H1 (cell line): ENCODE measurements at places on chromosomes 11 and 22. TPM values are rescaled to one million over a fixed set of nuclear protein-coding genes. Genes with fewer than 3 reads are reported as not detected.

CATSPER1 gene
- not detected in 2 replicates for total RNA-seq

BBS1 gene
- total RNA-seq, result 19.1 and 22.1 TPM in 2 replicates

NTM gene
- 20.0 and 23.4 TPM in 2 replicates for total RNA-seq

ST14 gene
- total RNA-seq, result 22.4 and 25.7 TPM in 2 replicates

MGAT3 gene
- total RNA-seq, result 8.5 and 9.2 TPM in 2 replicates

OR10A5 gene
- not detected in 2 replicates for total RNA-seq

SHANK3 gene
- total RNA-seq, result 6.0 and 6.3 TPM in 2 replicates

FKBP2 gene
- 41.7 and 43.2 TPM in 2 replicates for total RNA-seq

LRRC56 gene
- total RNA-seq, result 1.9 and 2.1 TPM in 2 replicates

PEX26 gene
- total RNA-seq, result 46.6 and 49.0 TPM in 2 replicates

RIMBP3C gene
- not detected in 2 replicates for total RNA-seq

OR5A1 gene
- total RNA-seq, result not detected in 2 replicates

C11orf86 gene
- total RNA-seq, result 0.91 and 1.2 TPM in 2 replicates

DNA sequence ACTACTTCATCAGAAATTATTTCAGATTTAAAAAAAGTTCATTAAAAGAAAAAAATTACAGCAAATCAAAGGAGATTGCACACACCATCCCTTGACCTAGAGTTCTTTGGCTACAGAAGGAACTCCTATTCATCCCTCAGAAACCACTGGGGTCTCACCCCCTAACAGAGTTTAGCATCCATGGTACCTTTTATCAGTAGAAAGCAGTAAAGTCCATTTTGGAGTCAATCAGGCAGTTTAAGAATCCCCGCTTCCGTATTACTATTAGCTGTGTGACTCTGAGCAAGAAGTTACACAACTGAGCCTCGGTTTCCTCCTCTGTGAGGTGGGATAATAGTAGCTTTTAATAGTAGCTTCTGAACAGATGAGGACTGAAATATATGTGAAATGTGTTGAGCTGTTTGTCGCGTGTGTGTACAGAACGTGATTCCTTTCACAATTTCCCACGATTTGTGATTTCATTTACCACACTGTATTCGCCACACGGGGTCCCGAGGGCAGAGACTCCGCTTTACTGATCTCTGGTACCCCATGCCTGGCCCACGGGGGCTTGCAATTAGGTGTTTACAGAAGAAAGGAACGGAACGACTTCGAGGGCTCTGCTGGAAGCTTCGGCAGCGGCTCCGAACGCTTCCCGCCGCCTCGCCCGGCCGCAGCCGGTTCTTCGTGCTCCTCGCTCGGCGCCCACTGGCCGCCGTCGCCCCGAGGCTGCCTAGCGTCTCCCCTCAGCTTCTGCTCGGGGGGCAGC, 72.5 kb upstream of the ZBED5 start:
- DNase-seq, result no peak

DNA sequence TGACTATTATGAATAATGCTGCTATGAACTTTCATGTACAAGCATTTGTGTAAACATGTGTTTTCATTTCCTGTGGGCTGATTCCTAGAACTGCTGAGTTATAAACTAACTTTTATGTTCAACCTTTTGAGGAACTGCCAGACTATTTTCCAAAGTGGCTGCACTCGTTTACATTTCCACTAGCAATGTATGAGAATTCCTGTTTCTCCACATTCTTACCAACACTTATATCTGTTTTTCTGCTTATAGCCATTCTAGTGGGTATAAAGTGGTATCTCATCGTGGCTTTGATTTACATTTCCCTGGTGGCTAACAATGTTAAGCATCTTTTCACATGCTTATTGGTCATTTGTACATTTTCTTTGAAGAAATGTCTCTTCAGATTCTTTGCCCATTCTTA, 35.2 kb upstream of the SCUBE2 start:
- no peak for DNase-seq

- DNase-seq, result no peak
Measured at GRCh38 chr11:30719371-30719770, 133.2 kb upstream of the MPPED2 start.

DNA sequence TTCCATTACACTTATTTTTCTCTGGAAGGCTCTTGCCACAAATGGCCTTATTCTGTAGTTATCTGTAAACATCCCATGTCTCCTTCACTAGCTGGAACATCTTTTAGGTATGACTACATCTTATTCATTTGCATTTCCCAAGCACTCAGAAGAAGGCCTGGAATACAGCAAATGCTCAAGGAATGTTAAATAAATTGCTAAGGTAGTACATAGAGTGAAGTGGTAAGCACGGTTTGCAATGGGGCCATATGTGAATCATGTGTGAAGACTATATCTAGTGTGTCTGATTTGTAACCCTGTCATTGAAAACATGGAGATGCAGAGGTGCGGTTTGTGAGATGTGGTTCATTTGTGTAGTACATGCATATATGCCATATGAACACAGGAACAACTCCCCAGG, 33.5 kb downstream of the GDPD4 start:
- no peak for DNase-seq

DNA sequence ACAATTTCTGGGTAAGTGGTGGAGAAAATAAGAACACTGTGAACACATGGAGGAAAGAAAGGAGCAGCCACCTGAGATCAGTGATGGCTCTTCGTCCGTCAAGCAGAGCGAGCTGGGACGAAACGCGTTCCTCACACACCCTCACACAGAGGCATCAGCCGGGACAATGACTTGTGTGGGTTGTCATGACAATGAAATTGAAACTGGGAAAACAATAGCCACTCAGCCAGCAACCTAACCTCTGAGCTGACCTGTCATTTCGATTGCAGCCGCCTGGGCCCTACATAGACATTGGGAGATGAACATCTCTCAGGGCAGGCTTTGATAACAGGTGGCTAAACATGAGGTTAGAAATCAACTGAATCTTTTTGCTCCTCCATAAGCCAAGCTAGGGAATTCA, 51.3 kb downstream of the TRIM29 start:
- no peak for DNase-seq

DNA sequence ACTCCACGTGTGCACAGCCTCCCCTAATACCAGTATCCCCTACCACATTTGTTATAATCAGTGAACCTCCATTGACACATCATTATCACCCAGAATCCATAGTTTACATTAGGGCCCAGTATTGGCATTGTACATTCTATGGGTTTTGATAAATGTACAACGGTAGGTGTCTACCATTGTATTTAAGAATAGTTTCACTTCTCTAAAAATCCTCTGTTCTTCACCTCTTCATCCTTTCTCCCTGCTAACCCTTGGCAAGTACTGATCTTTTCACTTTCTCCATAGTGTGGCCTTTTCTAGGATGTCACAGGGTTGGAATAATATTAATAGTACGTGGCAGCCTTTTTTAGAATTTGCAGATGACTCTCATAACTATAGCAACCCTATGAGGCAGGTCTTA, 353.8 kb downstream of the DDX10 start:
- no peak for DNase-seq

DNA sequence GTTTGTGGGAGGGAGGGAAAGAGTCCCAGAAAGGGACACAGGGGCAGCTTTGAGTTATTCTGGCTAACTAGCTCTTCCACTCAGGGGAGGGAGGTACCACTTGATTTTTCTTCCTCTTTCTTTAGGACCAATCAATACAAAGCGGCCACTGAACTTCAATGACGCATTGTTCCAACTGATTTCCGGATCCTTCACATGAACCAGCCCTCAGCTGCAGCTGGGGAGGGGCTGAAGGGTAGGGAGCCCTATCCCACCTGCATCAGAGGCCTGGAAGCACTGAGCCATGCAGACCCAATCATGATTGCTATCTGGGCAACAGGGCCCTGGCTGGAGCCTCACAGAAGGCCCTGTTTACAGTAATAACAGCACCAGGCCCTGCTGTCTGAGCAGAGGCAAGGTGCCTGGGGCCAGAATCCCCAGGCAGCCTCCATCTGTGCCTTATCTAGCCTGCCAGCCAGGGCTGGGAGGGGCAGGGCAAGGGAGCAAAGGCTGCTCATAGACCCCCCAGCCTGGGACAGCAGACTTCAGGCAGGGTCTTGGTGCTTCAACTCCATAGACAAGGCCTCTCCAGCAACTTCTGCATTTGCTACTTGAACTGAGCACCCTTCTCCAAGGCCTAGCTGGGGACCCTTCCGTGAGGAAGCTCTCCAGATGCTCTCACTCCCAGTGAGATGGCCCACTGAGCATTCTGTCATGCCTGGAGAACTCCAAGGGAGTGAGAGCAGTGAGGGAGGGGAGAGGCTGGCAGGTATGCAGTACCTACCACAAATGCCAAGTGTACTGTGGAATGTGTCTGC, 22.5 kb downstream of the CLPB start:
- DNase-seq, result no peak

DNA sequence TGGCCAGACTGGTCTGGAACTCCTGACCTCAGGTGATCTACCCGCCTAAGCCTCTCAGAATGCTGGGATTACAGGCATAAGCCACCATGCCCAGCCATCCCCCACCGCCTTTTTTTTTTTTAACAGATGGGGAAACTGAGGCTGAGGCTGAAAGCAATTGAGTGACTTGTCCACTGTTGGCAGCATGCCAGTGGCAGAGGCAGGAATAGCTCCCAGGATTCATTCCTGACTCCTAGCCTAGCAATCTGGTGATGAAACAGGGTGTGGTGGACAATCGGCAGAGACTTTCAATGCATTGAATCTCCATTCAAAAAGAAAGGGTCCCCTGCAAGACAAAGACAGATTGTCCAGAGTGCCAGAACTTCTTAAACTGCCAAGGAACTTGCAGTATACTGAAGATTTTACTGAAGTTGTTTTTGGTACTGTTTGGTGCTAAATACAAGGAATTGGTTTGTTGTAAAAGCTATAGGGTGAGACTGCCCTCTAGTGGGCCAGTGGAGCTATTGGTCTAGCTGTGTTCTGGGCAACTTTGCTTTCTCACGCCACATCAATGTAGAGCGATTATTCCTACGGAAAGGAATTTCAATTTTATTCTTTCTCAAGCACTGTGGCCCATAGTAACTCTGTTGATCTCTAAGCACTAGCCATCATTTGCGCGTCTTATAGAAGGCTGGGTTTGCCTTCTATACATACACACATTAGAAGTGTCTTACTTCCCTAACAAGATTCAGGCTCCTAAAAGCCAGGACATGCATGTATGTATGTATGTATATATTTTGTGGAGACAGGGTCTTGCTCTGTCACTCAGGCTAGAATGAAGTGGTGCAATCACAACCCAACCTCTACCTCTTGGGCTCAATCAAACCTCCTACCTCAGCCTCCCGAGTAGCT, 21.0 kb downstream of the C22orf31 start:
- no peak for DNase-seq

GRCh38 chr11:86932259-86932585, 23.0 kb downstream of the FZD4 start:
- no peak for DNase-seq

DNA sequence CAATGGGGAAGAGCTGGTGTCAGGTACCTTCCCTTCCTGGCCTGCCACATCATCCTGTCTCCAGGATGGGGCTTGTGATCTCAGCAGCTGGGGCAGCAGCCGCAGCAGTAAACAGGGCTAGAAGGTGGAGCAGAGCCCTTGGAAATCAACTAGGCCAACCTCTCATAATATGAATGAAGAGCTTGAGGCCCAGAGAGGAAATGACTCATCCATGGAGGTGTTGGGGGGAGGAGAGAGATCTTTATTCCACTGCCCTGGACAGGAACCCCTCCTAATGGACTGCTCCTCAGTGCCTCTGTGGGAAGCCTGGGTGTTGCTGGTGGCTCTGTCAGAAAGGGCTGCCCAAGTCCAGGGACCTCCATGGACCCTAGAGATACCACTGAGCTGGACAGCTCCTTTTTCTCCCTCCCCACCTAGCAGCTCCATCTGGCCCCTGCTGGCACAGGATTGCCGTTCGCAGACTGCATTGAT, 111.8 kb downstream of the OSBP2 start:
- DNase-seq, result no peak

GRCh38 chr22:36935694-36936093, 22.3 kb downstream of the CSF2RB start:
- DNase-seq, result peak; percentile 33

- DNase-seq, result peak; percentile 75
Measured at GRCh38 chr22:37518509-37519267, 527 bp downstream of the CARD10 start.

- no peak for DNase-seq
Measured at GRCh38 chr22:48091060-48091650, 1328.7 kb downstream of the TBC1D22A start.

- DNase-seq, result no peak
Measured at GRCh38 chr22:24588757-24589481, 4.0 kb downstream of the LRRC75B start.

- no peak for DNase-seq
Measured at GRCh38 chr22:20782596-20783299, 8.8 kb downstream of the SERPIND1 start.

GRCh38 chr11:55895216-55895615, 12.1 kb downstream of the TRIM51 start:
- no peak for DNase-seq

DNA sequence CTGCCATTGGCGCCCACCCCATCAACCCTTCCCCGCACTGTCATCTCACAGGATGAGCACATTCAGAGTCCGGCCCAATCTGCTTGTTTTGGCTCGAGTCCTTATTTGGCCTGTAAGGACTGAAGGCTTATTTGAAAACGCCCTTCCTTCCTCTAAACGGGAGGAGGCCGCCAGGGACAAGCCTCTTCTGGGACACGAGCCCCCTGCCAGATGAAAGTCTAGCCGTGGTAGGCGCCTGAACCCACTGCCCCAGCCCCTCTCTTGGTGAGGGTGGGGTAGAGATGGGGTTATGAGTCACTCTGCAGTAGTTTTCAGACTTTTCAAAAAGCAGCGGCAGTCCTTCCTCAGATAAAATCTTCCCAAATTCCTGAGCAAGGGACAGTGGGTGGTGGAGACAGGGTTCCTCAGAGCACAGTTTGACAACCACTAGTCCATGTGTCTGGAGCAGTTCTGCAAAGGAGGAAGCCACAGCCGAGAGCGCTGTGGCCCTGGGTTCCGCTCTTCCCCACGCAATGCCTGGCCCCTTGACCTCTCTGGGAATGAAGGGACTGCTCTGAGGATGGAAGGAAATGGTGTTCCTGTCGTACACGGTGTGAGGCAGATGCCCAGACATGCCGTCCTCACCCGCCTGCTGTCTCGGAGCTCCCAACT, 57.0 kb downstream of the MYH9 start:
- DNase-seq, result no peak

DNA sequence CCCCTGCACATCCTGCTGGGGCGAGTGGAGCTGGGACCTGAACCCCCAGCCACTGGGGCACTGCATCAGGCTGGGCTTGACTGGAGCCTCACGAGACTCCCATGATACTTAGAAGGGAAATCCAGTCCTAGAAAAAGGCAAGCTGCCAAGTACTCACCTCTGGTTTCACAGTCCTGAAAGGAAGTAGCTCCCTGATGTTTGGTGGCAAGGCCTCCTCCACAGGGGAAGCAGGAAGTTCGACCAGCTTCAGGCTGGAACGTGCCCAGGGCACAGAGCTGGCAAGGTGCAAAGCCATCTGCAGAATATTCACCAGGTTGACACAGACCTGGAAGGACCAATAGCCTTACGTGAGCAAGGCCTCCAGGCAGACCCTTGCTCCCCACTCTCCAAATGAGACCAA, 26.8 kb upstream of the NRIP3 start:
- no peak for DNase-seq

- DNase-seq, result no peak
Measured at GRCh38 chr11:86623041-86623621, 49.3 kb downstream of the ME3 start.
